CD4-positive, alpha-beta memory T cell (primary cell): ENCODE measurements at places on chromosomes 2 and 18. TPM values are rescaled to one million over a fixed set of nuclear protein-coding genes. Genes with fewer than 3 reads are reported as not detected.

GRCh38 chr2:88638743-88639142 is 11.5 kb upstream of the EIF2AK3 start:
- peak; percentile 6 for DNase-seq

DNA sequence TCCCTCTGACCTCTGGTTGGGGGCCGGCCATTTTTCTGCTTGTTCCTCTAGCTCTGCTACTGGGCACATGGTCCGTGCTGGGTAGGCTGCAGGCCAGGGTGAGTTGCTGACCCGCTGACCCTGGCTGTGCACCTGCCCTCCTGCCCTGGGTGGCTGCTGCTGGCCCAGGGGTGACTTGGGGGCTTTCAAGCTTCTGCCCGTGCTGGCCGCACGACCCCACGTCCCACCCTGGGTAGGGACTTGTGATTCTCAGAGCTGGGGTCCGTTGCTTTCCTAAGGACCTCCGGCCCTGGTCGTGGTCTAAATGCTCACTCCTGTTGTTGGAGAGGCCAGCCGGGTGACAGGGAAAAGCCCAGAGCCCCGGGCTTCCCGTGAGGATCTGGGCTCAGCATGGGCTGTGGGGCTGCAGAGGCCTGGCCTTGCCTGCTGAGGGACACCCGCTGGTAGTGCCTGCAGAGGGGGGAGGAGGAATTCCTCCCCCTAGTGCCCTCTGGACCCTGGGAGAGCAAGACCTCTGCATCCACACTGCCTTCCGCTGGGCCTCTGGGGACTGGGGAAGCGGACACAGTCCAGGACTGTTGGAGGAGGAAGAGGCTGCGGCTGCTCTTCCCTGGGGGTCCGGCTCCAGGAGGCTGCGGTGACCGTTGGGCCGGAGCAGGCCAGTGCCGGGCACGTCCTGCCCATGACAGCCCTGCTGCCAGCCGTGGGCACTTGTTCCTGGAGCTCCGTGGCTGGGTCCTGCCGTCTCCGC is 6.3 kb upstream of the GAL3ST2 start:
- DNase-seq, result no peak

- DNase-seq, result no peak
Observed at GRCh38 chr18:42614619-42615293, 500.7 kb downstream of the RIT2 start.

GRCh38 chr2:148221926-148222325 is 201.0 kb downstream of the MBD5 start:
- no peak for DNase-seq

DNA sequence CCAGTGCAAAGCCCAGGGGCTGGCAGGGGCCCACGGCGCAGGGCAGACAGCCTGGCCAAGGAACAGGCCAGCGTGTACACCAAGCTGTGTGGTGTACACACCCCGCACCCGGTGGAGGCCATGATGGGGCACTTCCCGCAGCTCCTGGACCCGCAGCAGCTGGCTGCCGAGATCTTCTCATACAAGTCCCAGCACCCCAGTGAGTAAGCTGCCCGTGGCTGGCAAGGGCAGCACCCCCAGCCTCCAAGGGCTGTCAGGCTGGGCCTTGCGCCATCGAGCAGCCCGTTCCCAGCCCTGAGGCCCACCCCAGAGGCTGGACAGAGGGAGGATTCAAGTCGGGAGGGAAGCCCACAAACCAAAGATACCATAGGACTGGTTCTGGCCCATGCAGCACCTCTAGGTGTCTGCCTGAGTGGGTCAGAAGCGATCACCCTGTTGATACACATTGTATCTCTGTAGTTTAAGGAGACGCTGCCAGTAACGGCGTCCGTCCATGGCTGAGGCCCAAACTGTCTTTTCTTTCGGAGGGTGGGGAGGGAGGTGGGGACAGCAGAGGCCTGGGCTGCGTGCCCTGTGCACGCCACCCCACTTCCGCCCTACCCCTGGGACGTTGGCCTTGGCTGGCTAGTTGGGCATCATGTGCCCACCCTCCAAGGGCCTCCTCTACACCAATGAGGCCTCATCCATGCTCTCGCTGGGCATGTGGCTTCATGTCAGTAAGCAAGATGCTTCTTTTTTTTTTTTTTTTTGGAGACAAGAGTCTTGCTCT is 16.8 kb upstream of the MTERF4 start:
- no peak for DNase-seq

DNA sequence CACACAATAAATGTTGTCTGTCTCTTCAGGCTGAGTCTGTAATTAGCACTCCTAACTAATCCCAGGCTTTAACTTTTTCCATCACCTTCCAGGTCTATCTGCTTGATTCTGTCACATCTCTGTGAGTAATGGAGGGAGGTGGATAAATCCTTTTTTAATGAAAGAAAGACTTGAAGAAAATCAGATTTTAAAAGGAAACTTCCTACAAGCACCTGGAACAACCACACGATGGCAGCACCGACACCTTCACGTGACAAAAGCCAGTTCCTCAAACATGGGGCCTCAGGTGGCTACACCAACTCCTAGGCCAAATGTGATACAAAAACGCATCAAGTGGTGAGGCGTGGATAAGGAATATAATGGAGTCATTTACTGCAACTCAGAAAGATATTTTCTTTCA is 41.8 kb downstream of the TGFBRAP1 start:
- DNase-seq, result peak; percentile 33

CCDC150 gene
- 0.44 TPM for total RNA-seq

LRP1B gene
- not detected for total RNA-seq
